NCI-H187 (cell line): ENCODE measurements at places on chromosomes 7 and 10.
A peak's percentile ranks its signal among the peaks of the same experiment; 100 is the strongest.

- DNase-seq = no peak
Observed at GRCh38 chr10:110836706-110837105, 35.0 kb upstream of the PDCD4 start.

GRCh38 chr10:86506499-86506898 is 15.1 kb downstream of the WAPL start:
- no peak for DNase-seq

DNA sequence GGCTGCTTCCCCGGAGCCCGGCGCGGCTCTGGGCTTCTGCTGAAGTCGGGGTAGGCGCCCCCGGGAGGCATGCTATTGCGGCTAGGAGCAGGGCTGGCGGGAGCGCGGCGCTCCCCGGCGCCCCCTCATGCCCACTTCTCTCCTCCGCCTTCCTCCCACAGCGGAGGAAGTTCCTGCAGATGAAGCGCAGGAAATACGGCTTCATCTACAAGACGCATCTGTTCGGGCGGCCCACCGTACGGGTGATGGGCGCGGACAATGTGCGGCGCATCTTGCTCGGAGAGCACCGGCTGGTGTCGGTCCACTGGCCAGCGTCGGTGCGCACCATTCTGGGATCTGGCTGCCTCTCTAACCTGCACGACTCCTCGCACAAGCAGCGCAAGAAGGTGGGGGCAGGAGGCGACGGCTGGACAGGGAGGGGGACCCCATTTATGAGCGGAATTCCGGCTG is 479 bp downstream of the CYP26A1 start:
- DNase-seq = no peak

GRCh38 chr7:15863951-15864625 is 177.6 kb upstream of the MEOX2 start:
- no peak for DNase-seq

DNA sequence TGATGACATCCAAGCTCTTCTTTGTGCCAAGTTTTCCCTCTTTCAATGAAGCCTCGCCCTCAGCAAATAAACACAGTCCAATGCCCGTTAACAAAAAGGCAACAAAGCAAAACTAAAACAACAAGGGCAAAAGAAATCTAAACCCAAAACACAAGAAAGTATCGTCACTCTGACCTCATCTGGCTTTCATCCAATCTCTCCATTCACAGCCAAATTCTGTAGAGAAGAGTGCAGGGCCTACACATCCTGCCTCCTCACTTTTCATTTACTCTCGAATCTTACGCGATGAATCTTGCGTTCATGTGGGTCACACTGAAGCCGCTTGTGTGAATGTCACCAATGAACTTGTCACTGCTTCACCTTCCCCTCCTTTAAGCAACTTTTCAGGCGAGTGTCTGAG is 15.9 kb upstream of the AKR1E2 start:
- no peak for DNase-seq

GRCh38 chr10:35336084-35336831 is at the start of gene CCNY:
Gene CCNY (plus strand): TSS chr10:35336509. CDS start chr10:35337054, 545 bp downstream.
- DNase-seq = peak; percentile 15

GRCh38 chr7:45937301-45937700 is 16.2 kb upstream of the IGFBP3 start:
- no peak for DNase-seq

- no peak for DNase-seq
Observed at GRCh38 chr7:610531-611280, 91.1 kb upstream of the PDGFA start.

DNA sequence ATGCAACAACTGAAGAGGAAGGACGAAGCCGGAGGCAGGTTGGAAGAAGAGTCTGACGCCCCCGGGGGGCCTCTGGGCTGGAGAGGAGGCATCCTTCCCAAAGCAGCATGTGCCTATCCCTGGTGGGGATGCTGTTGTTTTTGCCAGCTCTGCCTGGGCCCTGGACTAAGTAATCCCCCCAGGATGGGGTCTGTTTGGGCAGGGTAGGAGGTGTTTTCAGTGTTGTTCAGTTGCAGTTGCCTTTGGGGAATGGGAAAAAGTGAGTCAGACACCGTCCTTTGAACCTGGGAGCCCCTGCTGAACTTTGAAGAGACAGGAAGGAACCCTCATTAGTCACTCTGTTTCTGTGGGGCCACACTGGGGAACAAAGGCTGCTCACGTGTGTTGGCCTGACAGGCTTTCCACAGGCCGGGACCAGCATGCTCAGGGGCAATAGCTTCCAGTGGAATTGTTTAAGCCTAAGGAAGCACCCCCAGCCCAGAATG is 35.2 kb upstream of the GDF10 start:
- no peak for DNase-seq

GRCh38 chr10:129958629-129959543 is 5.2 kb downstream of the EBF3 start:
- DNase-seq = no peak

DNA sequence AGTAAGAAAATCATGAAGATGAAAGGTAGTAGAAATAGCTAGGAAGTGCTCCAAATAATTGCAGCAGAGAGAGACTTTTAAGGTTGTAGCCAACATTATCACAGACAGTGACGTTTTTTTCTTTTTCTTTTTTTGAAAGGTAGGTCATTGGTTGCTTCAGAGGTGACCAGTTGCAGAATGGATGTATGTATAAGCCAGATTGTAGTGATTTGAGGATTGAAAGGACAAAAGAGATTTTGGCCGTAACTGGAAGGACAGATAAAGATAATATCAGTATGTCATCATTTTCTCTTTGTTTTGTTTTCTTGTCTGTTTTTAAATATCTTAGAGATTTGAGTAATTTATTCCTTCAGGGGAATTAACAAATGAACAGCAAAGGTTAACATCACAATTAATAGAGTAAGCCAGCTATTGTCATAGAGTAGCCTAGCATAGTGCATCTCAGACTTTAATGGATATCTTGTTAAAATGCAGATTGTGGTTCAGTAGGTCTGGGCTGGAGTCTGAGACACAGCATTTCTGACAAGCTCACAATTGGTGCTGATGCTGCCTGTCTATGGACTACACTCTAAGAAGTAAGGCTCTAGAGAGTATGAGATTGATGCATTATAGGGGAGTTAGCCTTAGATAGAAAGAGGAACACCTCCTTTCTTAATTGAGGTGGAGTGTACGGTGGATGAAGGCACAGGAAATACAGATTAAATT is 28.3 kb downstream of the CDK13 start:
- no peak for DNase-seq
